NCI-H1105 (cell line): ENCODE measurements at places on chromosomes 13 and 19.

- no peak for DNase-seq
These were observed 194.2 kb downstream of the RGCC start for GRCh38 chr13:41651413-41652058.

- DNase-seq = no peak
These were observed 147.2 kb downstream of the MIPEP start for GRCh38 chr13:23741879-23742510.

DNA sequence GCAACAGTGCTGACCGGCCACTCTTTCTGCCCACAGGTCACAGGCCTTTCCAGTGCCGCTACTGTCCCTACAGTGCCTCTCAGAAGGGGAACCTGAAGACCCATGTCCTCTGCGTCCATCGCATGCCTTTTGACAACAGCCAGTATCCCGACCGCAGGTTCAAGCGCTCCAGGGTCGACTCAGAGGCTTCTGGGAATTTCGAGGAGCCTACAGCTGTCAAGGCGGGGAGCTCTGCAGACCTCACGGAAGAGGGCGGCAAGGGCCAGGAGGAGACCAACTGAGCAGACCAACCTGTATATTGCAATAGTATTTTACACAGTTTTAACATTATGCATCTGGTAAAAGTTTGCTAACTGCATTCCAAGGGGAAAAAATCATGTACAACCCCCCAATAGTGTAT lies 338.5 kb downstream of the ZNF536 start:
- no peak for DNase-seq

DNA sequence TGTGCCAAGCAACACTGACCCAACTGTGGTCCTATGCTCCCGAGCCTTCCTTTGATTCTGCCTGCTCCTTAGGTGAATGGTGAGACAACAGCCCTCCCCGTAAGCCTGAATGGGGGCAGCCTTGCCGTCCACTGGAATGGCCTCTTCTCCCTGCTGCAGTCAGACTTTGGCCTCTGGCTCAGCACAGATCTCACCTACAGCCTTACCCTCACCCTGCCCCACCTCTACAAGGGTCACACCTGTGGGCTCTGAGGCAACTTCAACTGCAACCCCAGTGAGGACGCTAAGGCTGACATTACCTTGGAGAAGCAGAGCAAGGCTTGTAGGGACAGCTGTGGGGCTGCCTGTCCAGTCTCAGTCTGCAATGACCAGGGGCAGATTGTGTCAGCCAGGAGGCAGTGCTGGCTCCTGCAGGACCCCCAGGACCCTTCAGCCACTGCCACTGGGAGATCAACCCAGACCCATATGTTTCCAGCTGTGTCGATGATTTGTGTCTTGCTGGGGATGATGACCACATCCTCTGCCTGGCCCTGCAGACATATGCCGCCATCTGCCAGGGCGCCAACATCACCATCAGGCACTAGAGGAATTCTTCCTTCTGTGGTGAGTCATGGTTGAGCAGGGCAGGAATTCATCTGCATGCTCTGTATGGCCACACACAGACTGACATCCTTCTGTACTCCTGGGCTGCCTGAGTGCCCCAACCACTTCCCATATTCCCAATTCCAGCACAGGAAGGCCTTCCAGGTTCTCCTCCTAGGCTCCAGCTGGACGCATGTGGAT lies 27.3 kb upstream of the FXYD3 start:
- DNase-seq = no peak

DNA sequence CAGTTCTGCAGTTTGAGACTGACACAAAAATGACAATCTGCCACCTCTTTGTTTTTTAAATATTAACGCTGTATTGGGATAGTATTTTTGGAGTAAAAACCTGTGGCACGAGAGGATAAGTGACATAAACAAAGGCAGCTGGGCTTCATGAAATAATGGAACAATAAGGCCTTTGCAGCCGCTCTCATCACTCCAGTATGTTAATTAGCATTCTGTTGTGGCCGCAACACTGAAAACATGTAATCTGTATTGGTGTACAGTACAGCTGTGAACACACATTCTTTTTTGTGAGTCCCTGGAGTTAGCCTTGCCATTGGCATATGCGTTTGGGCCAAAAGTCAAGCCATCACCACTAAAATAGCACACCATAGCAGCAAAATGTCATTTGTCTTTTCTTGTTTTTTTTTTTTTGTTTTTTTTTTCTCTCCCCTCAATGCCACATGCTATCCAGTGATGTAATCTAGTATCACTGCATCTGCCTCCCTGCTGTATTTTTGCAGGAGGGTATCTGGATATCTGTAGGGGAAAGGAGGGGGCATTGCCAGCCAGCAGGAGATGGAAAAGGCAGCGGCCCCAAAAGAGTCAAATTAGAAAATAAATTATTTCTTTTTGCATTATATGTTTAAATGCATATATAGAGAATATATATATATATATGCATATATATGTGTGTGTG lies 885 bp upstream of the ZNF536 start:
- peak; percentile 61 for DNase-seq
